ENCODE measurements at places on chromosomes 2 and 18.

DNA sequence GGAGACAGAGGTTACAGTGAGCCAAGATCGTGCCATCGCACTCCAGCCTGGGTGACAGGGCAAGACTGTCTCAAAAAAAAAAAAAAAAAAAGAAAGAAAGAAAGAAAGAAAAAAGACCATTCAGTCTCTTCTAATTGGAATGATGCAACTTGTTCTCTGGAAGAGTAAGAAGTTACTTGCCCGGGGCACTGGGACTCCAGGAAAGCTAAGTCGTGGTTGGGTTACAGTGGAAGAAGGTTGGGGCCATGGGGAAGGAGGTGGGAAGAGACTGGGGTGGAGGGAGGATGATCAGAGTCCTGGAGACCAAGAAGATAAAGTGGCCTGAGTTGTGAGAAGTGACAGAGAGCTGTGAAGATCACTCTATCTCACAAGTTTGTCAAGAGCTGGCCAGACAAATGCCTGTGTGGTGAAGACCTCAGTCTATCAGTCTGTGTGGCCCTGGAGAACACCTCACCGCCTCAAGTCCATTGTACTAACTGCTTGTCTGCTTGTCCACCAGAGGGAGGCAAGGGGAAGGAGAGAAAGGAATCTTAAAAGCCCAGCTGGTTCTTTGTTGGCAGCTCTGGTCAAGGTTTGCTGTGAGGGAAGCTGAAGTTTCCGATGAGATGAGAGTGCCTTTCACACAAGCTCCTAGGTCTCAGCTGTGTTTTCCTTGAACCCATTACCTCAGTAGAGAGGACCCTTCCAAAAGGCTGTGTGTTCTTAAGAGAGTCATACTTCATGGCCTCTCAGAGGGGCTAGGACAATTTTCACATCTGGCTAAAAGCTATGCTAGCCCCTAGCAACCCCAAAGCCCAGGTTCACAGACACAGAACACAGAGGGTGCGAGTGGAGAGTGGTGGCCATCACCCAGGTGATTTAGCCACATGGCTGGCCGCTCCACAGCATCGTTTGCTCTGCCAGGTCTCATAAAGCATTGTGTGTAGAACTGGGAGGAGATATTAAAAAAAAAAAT is 72.0 kb upstream of the TMEM178A start:
- no peak for DNase-seq

- DNase-seq = no peak
Measured at GRCh38 chr2:96356889-96357288, 21.3 kb downstream of the NCAPH start.

GRCh38 chr18:74486119-74486849 is 9.9 kb upstream of the CNDP2 start:
- peak; percentile 7 for DNase-seq

DNA sequence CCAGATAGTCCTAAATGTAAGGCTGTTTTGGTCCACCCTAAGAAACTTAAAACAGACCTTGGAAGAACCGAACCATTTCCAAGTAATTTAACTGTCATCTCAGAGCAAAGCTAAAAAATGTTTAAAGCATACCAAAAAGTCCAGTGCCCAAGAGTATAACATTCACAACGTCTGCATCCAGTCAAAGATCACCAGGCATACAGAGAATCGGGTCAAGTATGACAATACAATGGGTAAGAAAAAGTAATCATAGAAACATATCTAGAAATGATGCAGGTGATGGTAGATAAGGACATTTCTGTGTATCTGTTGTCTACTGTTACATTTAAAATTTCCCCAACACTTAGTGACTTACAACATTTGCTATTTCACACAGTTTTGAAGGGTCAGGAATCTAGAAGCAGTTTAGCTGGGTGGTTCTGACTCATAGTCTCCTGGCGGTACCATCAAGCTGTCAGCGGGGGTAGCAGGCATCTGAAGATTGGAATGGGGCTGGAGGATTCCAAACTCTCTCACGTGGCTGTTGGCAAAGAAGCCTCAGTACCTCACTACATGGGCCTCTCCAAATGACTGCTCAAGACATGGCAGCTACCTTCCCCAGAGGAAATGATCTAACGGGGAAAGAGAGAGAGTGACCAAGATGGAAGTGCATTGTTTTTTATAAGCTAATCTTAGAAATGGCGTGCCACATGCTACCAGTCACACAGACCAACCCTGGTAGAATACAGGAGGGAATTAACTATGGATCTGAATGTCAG is 36.6 kb upstream of the DYNC2LI1 start:
- DNase-seq = no peak

GRCh38 chr2:32436150-32436549 is 79.3 kb downstream of the BIRC6 start:
- DNase-seq = no peak

- DNase-seq = no peak
Measured at GRCh38 chr2:86695053-86695691, 24.9 kb upstream of the RMND5A start.

GRCh38 chr18:77103991-77104531 is 28.5 kb downstream of the MBP start:
- peak; percentile 19 for DNase-seq

DNA sequence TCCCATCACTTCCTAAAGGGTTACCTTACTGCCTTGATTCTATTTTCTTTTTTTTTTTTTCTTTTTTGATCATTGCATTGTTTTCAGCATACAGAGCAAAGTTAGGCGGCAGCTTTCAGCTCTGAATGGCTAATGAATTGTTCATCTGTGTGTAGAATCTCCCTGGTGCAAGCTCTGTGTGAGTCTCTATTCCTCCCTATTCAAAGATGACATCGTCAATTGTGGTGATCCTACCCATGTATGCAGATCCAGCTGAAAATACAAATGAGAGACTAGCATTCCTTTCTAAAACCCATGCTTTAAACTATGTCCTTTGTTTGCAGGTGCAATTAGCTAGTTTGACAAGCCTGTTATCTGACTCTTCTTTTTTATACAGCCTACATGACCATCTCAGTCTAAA is 539.0 kb downstream of the ARHGAP15 start:
- no peak for DNase-seq
